ENCODE measurements at places on chromosomes 3 and 15. TPM values are rescaled to one million over a fixed set of nuclear protein-coding genes. Genes with fewer than 3 reads are reported as not detected.

DNA sequence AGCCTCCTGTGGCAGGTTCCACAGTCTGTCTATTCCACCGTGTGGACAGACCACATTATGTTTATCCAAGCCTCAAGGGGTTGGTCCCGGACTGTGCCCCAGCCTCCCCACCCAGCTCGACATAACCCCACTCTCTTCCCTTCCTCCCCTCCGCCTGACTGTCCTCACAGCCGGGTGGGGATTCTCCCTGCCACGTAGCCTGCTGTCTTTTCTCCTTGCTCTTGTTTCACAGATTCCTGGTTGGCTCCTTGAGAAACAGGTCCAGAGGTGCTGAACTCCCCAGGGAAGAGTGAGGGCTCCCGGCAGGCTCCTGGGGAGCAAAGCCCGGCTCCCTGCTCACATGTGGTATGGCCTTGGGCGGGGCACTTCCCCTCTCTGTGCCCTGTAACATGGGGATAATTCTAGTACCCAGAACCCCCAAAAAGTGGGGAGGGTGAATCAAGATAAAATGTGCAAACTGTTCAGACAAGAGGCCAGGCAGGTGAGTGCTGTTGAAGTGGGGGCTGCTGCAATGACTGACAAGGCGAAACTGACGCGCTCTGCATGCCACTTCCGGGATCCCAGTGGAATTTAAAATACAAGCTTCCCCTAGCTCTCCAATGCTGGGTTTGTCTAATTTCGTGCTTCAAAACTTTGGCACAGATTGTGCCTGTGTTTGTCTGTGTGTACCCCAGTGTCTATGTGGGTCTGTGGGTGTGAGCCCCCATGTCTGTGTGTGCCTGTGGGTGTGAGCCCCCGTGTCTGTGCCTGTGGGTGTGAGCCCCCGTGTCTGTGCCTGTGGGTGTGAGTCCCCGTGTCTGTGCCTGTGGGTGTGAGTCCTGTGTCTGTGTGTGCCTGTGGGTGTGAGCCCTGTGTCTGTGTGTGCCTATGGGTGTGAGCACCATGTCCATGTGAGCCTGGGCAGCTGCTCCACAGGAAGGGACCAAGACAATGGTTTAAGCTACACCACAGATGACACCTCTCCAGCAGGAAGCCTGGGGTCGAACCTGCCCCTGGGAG, 160.6 kb upstream of the IQSEC1 start:
- no peak for DNase-seq

DNA sequence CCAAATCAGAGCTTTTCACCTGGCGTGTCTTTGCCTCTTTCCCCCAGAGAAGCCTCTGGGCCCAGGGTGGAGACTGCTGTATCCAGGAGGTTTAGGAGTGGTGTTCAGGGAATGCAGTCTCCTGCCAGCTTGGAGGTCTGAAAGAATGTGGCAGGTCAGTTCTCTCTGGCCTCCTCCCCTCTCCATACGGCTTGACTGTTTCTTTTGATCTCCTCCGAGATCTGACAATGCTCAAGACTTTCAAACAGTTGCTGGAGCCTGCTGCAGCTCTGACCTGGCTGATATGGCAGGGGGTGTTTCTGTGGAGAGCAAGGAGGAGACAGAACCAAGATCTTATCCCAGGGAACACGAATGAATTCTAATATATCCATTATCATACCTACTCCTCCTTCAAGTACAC, 24.7 kb upstream of the TM4SF4 start:
- DNase-seq = no peak

DNA sequence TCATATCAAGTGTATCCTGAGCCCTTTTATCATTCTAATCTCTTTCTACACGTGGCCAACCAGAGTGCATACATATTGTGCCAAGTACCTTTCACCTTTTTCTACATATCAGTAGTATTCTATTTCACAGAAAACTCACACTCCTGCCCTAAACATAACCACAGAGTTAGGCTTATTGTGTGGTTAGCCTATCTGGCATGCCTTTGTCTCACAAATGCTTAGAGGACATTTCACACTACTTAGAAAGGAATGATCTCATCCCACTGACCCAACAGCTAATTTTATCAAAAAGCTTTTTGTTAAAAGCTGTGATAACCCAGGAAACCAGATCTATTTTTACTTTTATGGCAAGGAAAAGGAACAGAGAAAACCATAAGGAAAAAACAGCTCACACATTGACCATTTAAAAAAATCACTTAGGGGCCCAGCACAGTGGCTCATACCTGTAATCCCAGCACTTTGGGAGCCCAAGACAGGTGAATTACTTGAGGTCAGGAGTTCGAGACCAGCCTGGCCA, 17.8 kb upstream of the MAP4 start:
- no peak for DNase-seq

DNA sequence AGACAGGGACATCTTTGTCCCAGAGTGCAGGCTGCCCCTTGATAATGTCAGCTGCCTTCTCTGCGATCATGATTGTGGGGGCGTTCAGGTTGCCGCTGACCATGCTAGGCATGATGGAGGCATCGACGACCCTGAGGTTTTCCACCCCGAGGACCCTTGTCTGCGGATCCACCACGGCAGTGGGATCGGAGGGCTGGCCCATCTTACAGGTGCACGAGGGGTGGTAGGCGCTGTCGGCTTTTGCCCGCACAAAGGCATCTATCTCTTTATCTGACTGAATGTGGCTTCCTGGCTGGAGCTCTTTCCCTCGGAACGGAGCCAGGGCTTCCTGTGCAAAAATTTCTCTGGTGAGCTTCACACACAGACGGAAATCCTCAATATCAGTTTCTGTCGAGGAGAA, 28.4 kb downstream of the CHDH start:
- no peak for DNase-seq

GRCh38 chr15:79190093-79190492, 92.4 kb upstream of the ANKRD34C start:
- DNase-seq = no peak

CLEC3B gene
- 19.9 TPM for polyA plus RNA-seq

ASB14 gene
- polyA plus RNA-seq = 0.74 TPM

GRCh38 chr3:73509816-73510215, 114.9 kb downstream of the PDZRN3 start:
- DNase-seq = no peak

DNA sequence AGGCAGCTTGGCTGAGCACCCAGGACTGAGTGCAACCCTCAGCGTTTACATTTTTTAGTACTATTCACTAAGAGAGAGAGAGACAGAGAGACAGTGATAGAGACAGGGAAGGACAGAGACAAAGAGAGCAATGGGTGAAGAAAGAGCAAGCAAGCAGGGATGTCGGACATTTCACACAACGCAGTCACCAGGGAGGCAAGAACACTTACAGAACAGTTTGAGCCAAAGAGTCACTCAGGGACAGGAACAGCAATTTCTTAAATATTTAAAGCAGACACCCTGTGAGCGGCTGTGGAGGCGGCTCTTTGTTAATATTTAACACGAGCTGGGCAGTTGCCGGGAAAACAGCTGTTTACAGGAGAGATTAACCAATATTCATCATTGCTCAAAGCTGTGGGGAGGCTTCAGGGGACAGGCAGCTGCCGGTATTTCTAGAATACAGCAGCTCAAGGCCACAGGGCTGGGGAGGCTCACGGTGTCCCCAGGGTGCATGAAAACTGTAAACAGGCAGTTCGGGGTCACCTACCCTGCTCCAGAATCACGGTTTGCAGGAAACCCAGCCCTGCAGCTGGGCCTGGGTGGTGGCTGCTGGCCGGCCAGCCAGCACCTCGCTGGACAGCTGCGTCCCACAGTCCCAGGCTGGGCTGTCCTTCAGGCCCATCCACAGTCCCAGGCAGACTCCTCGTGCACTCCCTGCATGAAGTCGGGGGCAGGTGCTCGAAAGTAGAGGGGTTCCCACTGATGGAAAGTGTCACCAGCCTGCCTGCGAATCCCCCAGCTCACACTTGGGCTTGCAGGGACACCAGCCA, 38.8 kb upstream of the PCSK6 start:
- no peak for DNase-seq

GRCh38 chr3:195900436-195901355, 7.7 kb downstream of the TNK2 start:
- no peak for DNase-seq

DNA sequence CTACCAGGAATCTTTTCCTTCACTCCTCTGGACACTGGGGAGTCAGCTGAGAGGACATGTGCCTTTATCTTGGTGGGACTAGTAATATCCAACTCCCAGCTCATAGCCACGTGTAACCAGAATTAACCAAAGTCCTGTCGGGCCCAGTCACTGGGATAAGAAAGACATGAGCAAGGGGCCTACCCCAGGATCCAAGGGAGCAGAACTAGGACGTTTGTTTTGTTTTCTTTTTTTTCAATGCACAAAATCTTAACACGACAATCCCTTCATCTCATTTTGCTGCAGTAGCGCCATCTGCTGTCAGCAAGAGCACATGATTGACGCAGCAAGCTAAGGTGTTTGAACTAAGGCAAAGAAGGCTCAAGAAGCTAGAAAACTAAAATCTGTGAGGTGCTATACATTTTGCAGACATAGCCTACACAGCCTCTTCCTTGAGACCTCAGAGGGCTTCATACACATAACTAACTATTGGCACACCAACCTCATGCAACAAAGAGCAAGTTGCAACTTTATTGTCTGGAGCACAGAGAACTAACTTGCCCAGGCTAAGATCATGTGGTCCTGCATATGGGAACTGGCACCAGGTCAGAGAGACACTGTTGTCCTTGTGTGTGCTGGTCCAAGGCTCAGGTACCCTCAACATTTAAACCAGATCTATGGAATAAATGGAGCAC, 43.6 kb downstream of the RLBP1 start:
- peak; percentile 68 for DNase-seq
